Smooth muscle cell of the umbilical artery (primary cell): ENCODE measurements at places on chromosomes 6 and 20. TPM values are rescaled to one million over a fixed set of nuclear protein-coding genes. Genes with fewer than 3 reads are reported as not detected.

Gene CST4
- not detected in 2 replicates for total RNA-seq

Gene PMEPA1
- 9.0 and 20.5 TPM in 2 replicates for total RNA-seq

Gene REM1
- not detected in 2 replicates for total RNA-seq

Gene ZNF165
- 0.18 and 0.30 TPM in 2 replicates for total RNA-seq

Gene BANF2
- not detected in 2 replicates for total RNA-seq

Gene TRERF1
- total RNA-seq, result 1.8 and 4.2 TPM in 2 replicates

Gene PCSK2
- total RNA-seq, result not detected in 2 replicates

Gene SIGLEC1
- not detected in 2 replicates for total RNA-seq

Gene SPATA25
- 1.1 and 2.1 TPM in 2 replicates for total RNA-seq

Gene LRRN4
- total RNA-seq, result 0.14 TPM in 1 of 2 replicates, not detected in the other

Gene BFSP1
- 1.0 and 3.6 TPM in 2 replicates for total RNA-seq

Gene CRISP2
- not detected in 2 replicates for total RNA-seq

Gene SULF2
- 21.5 and 34.4 TPM in 2 replicates for total RNA-seq

Gene ECT2L
- total RNA-seq, result not detected in 2 replicates

Gene GPLD1
- under 0.01 and 0.32 TPM in 2 replicates for total RNA-seq

Gene NHSL1
- total RNA-seq, result 7.4 and 12.1 TPM in 2 replicates

Gene PXDC1
- 61.4 and 67.1 TPM in 2 replicates for total RNA-seq

Gene DAAM2
- 1.2 and 1.4 TPM in 2 replicates for total RNA-seq

Gene PPP1R16B
- total RNA-seq, result 0.05 and 0.30 TPM in 2 replicates

Gene BMP7
- not detected in 2 replicates for total RNA-seq

Gene DEFB113
- total RNA-seq, result not detected in 2 replicates

Gene BNIP5
- total RNA-seq, result not detected in 2 replicates

Gene TRIM15
- total RNA-seq, result not detected in 2 replicates

Gene BPI
- total RNA-seq, result not detected in 2 replicates

Gene EDN1
- 1.8 and 2.8 TPM in 2 replicates for total RNA-seq

Gene PRKN
- total RNA-seq, result 0.30 and 0.92 TPM in 2 replicates

Gene UBD
- 0.30 TPM in 1 of 2 replicates, not detected in the other for total RNA-seq

Gene CDSN
- total RNA-seq, result not detected in 2 replicates

Gene SPEF1
- not detected in 2 replicates for total RNA-seq

Gene CNKSR3
- total RNA-seq, result 1.2 and 3.0 TPM in 2 replicates

Gene HCRTR2
- not detected in 2 replicates for total RNA-seq

Gene VIP
- not detected in 2 replicates for total RNA-seq

Gene LGSN
- total RNA-seq, result under 0.01 TPM in 1 of 2 replicates, not detected in the other

Gene ABHD12
- total RNA-seq, result 39.2 and 43.0 TPM in 2 replicates

Gene ACTR5
- total RNA-seq, result 5.0 and 7.0 TPM in 2 replicates

Gene GSTA3
- not detected in 2 replicates for total RNA-seq

Gene ATXN1
- total RNA-seq, result 31.3 and 35.3 TPM in 2 replicates

Gene GHRH
- not detected in 2 replicates for total RNA-seq

Gene PPDPF
- total RNA-seq, result 61.2 and 63.0 TPM in 2 replicates

Gene SCGN
- total RNA-seq, result not detected in 2 replicates

Gene POM121L2
- total RNA-seq, result not detected in 2 replicates
